ENCODE measurements at places on chromosomes 12 and 14. TPM values are rescaled to one million over a fixed set of nuclear protein-coding genes. Genes with fewer than 3 reads are reported as not detected.

DNA sequence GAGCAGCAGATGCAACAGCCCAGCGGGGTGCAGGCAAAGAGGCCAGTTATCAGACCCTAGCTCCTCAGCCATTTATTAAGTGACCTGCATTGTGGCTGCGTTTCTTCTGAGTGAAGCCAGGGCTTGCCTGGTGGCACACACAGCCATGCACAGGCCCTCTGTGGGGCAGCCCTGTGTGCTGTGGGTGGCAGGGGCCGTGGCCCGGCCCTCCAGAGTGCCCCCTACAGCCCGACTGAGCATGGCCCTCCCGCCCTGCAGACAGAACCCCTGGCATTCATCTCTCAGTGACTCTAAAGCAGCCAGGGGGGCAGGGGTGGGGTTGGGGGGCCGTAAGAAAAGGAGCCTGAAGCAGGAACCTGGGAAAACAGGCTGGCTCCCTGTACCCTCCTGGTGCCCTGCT is 226.0 kb upstream of the PWP1 start:
- no peak for DNase-seq

TTC6 gene
- 6.7 TPM for total RNA-seq

NDRG2 gene
- total RNA-seq: 140 TPM

ZNF641 gene
- 9.2 TPM for total RNA-seq

- DNase-seq: no peak
Measured at GRCh38 chr14:83433618-83434017, 1900.0 kb upstream of the SEL1L start.

DNA sequence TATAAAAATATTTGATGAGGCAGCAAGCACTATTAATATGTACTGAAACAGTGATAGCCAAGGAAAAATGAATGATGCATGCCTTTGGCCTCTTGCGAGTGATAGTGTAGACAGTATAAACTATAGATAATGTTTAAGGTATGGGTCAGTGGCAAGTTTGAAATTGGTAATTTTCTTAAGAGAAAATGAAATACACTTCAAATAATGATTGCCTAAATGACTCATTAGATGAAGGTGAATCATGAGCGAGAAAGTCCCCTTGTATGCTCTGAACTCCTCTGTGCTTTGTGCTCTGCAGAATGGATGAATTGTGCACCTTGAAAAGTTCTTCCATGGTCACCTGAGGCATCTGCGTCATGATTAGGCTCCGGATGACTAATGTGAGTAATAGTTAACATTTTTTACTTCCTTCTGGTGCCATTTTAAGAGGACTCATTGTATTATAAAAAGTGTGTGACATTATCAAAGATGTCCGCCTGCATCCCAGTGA is 84.9 kb upstream of the RTL1 start:
- DNase-seq: no peak

GRCh38 chr12:50120953-50121352 is 8.9 kb downstream of the COX14 start:
- peak; percentile 41 for DNase-seq

ART4 gene
- total RNA-seq: 0.20 TPM

KRT84 gene
- not detected for total RNA-seq

TAC3 gene
- 1.4 TPM for total RNA-seq

POTEM gene
- total RNA-seq: not detected

FOXG1 gene
- not detected for total RNA-seq

MYG1 gene
- 39.2 TPM for total RNA-seq

- DNase-seq: no peak
Measured at GRCh38 chr14:92959189-92959531, 36.2 kb downstream of the CHGA start.

MRPS35 gene
- total RNA-seq: 59.1 TPM

DNA sequence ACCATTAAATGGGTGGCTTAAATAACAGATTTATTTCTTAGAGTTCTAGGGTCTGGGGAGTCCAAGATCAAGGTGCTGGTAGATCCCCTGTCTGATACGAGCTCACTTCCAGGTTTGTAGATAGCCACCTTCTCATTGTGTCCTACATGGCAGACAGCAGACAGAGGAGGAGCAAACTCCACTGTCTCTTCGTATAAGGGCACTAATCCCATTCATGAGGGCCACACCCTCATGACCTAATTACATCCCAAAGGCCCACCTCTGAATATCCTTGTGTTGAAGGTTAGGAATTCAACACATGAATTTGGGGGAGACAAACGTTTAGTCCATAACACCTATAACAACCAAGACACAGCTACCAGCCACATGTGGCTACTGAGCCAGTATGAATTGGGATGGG is 47.1 kb upstream of the PPP2R5C start:
- DNase-seq: no peak

- DNase-seq: no peak
Measured at GRCh38 chr14:61538464-61539022, 156.8 kb upstream of the HIF1A start.

CCDC197 gene
- not detected for total RNA-seq

GRCh38 chr12:11959117-11959823 is 111.5 kb upstream of the BCL2L14 start:
- no peak for DNase-seq

DNA sequence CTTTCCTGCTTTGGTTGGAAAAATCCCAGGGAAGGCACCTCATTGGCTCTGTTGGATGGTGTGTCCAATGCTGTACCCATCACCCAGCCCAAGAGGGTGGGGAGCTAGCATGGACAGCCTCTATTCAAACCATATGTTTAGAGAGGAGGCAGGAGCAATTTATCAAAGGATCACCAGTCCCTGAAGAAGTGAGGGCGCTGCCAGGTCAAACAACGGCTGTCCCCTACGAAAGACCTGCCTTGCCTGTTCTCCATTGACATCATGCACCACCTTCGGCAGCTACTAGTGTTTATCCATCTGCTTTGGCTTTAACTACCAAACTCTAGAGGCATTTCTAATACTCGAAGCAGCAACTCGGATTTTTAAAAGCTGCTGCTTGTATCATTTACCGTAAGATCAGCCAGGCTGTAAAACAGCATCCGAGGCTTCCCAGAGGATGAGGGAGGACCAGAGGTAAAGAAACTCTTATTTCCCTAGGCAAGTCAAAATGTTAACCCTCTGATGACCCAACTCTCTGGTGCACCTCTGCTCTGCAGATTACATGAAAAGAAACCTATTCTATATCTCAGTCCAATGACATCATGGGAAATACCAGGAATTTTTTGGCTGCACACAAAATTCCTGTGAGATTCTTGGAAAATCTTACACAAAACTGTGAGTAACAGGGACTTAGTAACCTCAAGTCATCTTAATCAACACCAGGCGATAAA is 720.9 kb upstream of the TBX3 start:
- no peak for DNase-seq

- peak; percentile 71 for DNase-seq
Measured at GRCh38 chr12:47882781-47883546, 21.8 kb downstream of the VDR start.

RPL10L gene
- total RNA-seq: 9.6 TPM

DNA sequence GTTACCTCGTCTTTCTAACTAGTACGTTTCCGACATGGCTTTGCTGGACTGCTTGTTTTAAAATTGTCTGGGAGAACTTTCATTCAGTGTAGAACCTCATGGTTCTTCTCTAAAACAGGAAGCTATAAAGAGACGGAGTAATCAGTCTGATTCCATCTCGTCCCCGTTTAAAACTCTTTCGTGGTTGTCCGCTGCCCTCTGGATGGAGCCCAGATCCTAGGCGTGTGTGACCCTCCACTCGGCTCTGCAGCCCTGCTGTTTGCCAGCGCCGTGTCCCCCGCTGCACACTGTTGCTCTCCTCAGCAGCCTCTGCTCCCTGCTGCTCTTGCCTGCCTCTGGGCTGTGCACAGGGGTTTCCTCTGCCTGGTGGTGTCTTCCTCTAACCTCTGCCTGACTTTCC is 50.2 kb downstream of the SLC8B1 start:
- DNase-seq: no peak

PTGDR gene
- 18.4 TPM for total RNA-seq

DNA sequence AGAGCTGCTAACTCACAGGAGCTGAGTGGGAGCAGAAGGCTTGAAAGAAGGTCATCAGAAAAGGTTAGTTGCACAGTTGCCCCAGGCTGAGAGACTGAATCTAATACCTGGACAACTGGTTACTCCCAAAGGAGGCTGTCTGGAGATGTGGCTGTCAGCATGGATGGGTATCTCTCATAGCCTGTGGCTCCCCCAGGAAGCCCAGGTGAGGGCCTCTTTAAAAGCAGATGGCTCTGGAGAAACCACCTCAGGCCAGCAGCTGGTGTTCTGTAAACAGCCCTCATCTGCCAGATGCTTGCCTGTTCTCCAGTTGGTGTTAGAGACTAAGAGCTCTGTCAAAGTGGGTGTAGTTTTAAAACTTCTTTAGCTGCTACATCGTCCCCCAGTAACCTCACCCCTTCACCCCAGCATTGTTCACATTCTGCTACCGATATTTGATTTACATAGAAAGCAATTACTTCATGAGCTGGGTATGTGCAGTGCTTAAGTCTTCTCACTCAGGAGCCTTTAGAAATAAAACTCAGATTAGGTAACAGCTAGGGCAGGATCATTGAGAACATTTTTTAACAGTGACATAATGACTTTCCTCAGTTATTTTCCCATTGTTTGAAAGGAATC is 25.8 kb downstream of the DACT1 start:
- DNase-seq: peak; percentile 25

DNA sequence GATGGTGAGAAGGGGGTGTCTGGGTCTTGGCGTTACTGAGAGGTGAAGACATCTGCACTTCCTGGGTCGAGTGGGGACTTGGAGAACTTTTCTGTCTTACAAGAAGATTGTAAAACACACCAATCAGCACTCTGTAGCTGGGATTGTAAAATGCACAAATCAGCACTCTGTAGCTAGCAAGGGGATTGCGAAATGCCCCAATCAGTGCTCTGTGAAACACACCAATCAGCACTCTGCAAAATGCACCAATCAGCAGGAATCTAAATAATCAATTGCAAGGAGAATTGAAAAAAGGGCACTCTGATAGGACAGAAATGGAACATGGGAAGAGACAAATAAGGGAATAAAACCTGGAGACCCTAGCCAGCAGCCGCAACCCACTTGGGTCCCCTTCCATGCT is 376.1 kb upstream of the SFSWAP start:
- DNase-seq: no peak

- DNase-seq: no peak
Measured at GRCh38 chr14:76131071-76131965, 20.4 kb upstream of the GPATCH2L start.

HOXC10 gene
- total RNA-seq: not detected

SLC35F4 gene
- total RNA-seq: not detected

KRT79 gene
- not detected for total RNA-seq

- DNase-seq: no peak
Measured at GRCh38 chr12:49626836-49627235, 3.5 kb downstream of the PRPF40B start.

PABPN1 gene
- 158 TPM for total RNA-seq

DNA sequence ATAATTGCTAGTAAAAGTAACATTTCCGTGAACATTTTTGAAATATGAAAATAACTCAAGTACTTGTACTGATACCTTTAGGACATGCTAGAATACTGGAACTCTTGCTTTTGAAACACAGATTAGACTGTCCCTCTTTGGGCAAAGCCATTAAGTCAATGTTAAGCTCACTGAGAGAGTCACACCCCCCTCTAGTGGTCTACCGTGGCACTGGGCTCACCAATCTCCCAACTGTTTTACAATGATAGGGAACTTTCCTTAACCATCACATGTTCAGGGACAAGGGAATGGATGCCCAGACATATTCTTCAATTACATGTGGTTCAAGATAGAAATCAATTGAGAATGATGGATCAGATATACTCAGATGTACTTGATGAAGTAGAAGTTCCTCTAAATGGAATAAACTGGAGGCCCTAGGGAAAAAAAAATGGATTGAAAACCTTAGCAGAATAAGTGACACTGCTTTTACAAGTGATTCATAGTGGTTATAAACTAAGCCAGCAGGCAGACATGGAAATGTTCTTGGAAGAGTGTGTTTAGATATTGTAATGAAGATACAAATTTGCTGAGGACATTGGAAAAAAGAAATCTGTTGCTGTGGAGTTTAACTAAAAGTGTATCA is 17.8 kb downstream of the NANOG start:
- peak; percentile 28 for DNase-seq

- peak; percentile 28 for DNase-seq
Measured at GRCh38 chr12:64781280-64782190, 22.3 kb upstream of the GNS start.

GRCh38 chr12:77124767-77125166 is 59.4 kb upstream of the E2F7 start:
- DNase-seq: no peak

ERBB3 gene
- 261 TPM for total RNA-seq

FOXA1 gene
- total RNA-seq: 72.0 TPM

DNA sequence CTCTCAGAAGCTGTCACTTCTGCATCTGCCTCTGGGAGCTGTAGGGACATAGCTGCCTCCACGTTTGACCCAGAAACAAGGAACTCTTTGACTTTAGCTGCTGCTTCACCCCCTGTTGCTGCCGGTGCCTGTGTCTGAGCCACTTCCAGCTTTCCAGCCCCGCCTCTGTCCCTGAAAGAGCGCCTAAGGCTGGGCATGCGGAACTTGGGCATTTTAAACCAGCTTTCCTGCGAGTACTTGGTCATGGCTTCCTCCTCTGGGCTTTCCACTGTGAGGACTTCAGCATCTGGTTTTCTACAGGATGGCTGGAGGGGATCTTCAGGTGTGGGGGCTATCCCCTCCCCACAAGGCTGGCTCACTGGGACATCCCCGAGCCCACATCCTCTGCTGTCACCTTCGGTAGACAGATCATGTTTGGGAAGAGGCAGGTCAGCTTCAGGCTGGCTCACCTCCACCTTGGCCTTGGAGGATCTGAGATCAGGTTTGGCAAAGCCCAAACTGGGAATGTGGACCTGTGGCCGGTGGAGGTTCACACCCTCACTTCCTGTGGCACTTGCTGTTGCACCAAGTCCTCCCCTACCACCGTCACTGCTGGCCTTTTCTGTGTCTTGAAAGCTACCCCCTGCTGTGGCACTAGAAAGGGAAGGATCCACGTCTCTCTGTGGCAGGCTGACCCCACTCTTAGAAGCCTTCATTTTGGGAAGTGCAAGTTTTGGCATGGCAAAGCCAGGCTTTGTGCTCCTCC is 15.2 kb downstream of the PLD4 start:
- DNase-seq: peak; percentile 15

IL26 gene
- total RNA-seq: not detected

- no peak for DNase-seq
Measured at GRCh38 chr14:94775871-94776210, 5.9 kb upstream of the GSC start.

DNA sequence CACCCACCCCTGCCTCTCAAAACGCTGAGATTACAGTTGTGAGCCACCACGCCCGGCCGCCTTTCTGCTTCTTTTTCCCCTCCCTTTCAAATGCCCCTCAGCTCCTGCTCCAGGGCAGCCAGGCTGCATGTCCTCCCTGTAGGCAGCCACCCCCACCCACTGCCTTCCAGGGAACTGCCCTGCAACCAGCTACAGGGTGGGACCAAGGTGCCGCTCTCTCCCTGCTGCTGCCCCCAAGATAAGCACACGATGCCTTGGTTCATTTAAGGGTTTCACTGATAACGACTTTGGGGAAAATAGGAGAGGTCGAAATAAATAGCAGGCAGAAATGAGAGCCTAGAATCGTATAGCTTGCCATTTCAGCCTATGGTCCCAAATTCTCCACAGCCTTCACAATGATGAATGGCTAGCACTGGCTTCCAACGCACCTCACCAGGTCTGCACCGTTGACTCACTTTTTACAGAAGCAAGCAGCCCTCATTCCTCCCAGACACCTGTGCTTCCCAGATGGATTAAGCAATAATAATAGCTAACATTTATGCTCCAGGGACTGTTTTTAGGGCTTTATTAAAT is 40.7 kb downstream of the ATG14 start:
- no peak for DNase-seq
